ENCODE measurements at places on chromosomes 1 and 21. TPM values are rescaled to one million over a fixed set of nuclear protein-coding genes. Genes with fewer than 3 reads are reported as not detected.

- no peak for DNase-seq
Measured at GRCh38 chr21:38898422-38899096, 92.8 kb downstream of the ETS2 start.

DNA sequence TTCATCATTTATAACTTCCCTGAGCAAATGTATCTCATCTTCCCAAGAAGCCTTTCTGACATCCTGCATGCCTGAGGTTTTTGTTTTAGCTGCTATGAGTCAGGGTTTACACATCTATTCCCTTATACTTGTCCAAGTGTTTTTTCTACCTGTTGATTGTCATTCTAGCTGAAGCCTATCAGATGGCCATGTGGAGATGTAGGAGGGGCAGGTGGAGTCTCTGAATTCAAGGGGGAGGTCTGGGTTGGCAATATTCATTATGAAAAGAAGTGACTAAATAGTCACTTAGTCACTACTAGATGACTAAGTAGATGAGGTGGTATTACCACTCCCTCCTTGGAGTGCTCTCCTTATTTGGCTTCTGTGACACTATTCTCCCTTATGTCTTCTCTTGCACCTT is 52.4 kb downstream of the XCL1 start:
- no peak for DNase-seq

- DNase-seq, result no peak
Measured at GRCh38 chr1:58251430-58252073, 295.0 kb downstream of the OMA1 start.

DNA sequence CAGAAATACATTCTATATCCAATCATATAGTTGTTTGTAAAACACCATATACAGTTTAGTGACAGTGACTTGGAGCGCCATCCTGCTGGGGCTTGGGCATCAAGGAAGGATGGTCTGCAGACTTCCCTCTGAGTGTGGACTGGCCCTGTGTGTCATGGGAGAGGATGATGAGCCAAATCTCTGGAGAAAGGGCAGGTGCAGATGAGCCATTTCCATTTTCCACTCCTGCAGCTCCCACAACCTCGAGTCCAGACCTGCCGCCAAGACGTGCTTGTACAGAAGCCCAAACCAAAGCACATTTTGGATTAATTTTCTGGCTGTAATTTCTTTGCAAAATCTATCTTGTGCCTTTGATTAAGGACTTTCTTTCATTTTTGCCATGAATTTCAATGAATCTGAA is 48.3 kb upstream of the SLC22A15 start:
- DNase-seq, result no peak

SLAMF6 gene
- polyA plus RNA-seq, result 0.18 TPM

KLHL12 gene
- polyA plus RNA-seq, result 16.5 TPM

TMEM50B gene
- polyA plus RNA-seq, result 23.6 TPM

FAM177B gene
- not detected for polyA plus RNA-seq

BARHL2 gene
- polyA plus RNA-seq, result not detected

APCS gene
- polyA plus RNA-seq, result not detected
